Mucosa of gallbladder (tissue), 1 donor: ENCODE measurements at places on chromosomes 13 and 19. TPM values are rescaled to one million over a fixed set of nuclear protein-coding genes. Genes with fewer than 3 reads are reported as not detected.

IGFL3 gene
- not detected for total RNA-seq

TNFRSF19 gene
- 6.4 TPM for total RNA-seq

NTN5 gene
- 0.46 TPM for total RNA-seq

SMAD9 gene
- 39.7 TPM for total RNA-seq

C19orf38 gene
- 0.78 TPM for total RNA-seq
